Heart left ventricle (tissue), 16 donors: ENCODE measurements at places on chromosomes 6 and 20.

GRCh38 chr6:30862156-30862875 lies 22.0 kb upstream of the DDR1 start:
- DNase-seq = no peak

- DNase-seq = no peak
These were observed 4.8 kb downstream of the COL12A1 start for GRCh38 chr6:75201021-75201420.

DNA sequence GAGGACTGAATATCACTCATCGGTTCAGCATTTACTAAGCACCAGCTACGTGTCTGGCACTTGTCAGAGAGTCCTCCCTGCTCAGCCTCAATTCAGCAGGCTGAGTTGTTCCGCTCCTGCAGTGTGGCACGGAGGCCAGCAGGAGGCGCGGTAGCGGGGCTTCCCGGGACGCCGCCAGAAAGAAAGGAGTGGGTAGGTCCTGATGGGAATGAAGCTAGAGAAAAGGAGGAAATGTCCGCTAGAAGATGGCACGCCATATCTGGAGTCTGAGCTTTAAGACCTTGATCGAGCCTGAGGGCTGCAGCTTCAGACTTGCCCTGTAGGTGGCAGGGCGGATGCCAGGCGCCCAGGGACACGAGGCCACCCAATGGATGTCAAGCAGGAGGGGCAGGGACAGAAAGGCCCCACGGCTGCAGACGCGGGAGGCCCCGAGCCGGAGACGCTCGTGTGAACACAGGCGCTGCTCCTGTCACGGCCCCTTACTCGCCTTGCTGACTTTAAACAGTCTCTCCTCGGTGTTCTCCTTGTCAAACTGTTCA lies 18.7 kb downstream of the SERPINB6 start:
- DNase-seq = peak; percentile 72

GRCh38 chr6:15427331-15428070 lies 181.6 kb downstream of the JARID2 start:
- no peak for DNase-seq

DNA sequence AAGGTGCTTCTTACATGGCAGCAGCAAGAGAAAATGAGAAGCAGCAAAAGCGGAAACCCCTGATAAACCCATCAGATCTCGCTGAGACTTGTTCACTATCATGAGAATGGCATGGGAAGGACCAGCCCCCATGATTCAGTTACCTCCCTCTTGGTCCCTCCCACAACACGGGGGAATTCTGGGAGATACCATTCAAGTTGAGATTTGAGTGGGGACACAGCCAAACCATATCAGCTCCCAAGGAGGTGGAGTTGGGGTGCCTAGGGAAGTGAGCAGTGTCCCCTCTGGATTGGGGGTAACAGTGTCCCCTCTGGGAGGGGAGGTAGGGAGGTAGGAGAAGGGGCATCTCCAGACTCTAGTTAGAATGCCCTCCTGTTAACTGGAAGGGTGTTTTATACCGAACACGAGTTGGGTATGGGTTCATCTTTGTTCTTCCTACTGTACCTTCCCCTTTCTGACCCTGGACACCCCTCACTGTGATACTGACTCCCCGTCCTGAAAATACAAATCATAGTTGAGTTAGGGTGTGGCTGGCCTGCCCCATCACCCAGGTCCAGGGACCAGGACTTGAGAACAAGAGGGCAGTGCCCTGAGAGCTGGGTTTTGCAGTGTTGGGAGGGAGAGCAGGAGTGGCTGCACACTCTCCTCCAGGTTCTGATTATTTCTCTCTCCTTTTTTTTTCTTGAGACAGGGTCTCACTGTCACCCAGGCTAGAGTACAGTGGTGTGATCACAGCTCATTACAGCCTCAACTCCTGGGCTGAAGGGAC lies 62.0 kb downstream of the EFCAB8 start:
- no peak for DNase-seq

DNA sequence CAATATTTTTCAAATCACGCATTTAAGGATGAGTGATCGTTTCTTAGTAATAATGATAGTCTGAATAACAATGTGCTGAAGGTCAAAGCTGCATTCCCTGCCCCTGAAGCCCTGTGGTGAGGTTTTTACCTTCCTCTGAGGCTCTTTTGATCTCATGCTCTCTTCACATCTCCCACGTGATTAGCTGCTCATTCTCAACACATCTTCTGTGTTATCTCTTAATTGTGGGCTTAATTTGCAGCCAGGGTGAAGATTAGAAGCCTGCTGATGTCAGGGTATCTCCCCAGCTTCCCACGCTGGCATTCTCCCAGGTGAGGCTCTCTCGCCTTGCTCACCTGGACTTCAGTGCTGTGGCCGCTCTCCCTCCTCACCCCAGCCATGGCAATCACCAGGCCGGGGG lies 109.7 kb upstream of the FOXQ1 start:
- DNase-seq = no peak

GRCh38 chr6:154731296-154732218 lies 1.7 kb upstream of the SCAF8 start:
- no peak for DNase-seq

GRCh38 chr20:10079964-10080363 lies 45.2 kb downstream of the ANKEF1 start:
- no peak for DNase-seq

DNA sequence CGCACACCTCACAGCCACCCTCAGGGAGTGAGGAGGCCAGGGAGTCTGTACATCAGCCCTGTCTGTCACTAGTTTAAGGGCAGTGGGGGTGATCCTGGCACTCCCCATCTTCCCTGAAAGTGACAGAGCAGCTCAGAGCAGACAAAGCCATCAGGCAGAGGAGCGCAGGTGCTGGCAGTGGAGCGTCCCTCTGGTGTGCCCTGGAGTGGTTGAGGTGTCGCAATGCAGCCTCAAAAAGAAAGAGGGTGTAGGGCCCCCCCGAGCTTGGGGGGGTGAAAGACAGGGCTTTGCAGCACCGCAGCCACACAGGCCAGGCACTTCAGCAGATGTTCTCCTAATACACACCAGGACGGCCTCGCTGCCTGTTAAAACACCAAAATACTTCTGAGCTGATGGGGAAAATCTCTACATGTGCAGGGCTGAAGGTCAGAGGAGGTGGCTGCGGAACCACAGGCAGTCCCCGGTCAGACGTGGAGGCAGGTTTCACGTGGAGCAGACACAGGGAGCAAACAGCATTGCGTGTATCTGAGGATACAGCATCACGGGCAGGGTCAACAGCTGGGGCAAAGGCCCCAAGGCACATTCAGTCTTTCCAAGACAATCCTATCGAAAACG lies 69.5 kb downstream of the PREX1 start:
- no peak for DNase-seq

DNA sequence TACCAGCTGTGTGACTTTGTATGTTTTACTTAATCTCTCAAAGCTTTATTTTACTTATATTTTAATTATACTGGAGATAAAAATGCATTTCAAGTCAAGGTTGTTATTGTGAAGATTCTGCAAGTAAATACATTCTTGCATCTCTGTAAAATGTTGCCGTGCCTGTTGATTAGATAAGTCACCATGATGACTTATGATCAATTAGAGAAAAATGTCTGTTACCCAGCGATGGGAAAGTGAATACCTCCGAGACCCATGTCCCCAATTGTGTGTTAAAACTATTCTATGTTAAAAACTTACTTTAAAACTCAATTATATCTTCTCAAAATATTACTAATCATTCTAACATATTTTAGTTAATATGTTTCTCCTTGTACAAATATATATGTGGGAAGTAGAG lies 39.9 kb downstream of the MYB start:
- DNase-seq = no peak

- DNase-seq = no peak
These were observed 27.4 kb upstream of the RREB1 start for GRCh38 chr6:7080311-7080710.

DNA sequence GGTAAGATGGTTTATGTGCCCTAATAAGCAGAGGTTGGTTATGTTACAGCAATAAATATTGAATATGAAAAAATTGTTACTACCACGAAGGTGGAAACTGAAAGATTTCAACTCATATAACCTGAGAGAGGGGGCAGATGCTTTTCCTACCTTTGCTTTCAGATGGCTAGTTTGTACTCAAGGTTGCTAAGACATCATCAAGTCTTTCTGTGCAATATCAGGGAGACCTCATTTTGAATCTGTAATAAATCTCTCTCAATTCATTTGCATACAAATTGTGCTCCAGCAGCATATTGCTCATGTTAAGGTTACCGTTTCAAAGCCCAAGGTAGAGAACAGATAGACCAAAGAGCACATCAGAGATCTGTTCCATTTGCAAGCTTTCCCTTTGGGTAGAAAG lies 220.4 kb downstream of the KHDC1L start:
- no peak for DNase-seq

DNA sequence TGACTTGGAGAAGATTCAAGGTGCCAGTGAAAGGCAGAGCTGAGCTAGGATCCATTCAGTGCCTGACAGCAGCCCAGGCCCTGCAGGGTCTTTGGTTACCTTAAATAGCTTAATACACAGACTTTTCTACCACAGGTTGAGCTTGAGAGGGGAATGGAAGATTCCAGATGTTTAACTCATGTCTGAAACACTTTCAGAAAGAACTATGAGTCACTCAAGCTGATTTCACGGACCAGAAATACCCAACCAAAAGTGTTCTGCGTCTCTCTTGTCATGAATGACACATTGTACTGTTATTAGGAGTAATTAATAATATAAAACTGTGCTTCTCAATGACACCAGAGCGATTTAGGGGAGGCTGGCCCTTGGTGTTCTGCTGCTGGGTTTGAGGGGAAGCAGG lies 6.4 kb upstream of the PMEPA1 start:
- no peak for DNase-seq

DNA sequence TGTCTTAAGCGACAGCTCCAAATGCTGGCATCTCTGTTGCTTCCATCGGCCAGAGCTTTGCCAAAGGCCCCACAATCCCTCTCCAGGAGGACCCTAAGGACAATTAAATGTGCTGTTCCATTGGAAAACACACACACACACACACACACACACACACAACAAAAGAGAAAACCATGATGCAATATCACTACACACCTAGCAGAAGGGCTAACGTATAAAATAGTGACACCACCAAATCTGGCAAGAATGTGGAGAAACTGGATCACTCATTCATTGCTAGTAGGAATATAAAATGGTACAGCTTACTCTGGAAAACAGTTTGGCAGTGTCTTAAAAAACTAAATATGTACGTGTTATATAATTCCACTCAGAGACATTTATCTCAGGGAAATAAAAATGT lies 13.0 kb upstream of the TMEM14A start:
- no peak for DNase-seq

- peak; percentile 85 for DNase-seq
These were observed 81.9 kb downstream of the FIG4 start for GRCh38 chr6:109772883-109773431.

GRCh38 chr6:83511901-83512681 lies at the start of gene PRSS35:
TSS of gene PRSS35 (plus strand) at chr6:83512534. CDS start at chr6:83523442, 10,908 bp downstream.
- DNase-seq = peak; percentile 35
